AG09319 (cell line): ENCODE measurements at places on chromosomes 12 and 14.
A peak's percentile ranks its signal among the peaks of the same experiment; 100 is the strongest.

DNA sequence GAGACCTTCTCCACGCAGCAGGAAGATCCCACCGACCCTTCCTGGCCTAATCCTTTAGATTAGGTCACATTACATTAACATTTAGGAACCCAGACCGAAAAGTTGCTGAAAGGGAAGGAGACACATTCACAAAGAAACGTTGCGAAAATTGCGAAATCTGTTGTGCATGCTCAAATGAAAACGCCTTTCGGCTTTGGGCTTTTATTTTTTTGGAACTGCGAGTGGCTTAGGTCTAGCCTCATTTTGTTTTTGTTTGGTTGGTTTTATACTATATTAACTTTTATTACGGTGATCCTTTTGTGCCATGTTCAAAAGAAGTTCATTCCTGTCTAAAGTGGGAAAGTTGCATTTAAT is 1.5 kb downstream of the MYF6 start:
- no peak for DNase-seq

DNA sequence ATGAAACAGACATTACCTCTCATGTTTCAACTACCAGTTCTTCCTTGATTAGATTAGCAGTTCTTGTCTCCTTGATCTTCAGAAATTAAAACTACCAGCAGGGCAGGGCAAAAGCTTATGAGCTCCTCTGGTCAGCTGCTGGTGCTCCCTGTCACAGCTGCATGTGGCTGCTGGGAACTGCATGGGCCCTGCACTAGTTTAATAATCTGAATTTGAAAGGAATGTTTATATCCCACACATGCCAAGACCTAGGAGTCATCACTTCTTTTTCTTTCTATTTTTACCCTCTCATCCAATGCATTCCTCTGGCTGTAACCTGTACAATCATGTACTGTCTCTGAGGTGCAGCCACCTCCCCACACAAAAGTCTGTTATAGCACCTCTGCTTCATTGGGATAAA is 73.9 kb downstream of the ARMH4 start:
- DNase-seq, result peak; percentile 12

DNA sequence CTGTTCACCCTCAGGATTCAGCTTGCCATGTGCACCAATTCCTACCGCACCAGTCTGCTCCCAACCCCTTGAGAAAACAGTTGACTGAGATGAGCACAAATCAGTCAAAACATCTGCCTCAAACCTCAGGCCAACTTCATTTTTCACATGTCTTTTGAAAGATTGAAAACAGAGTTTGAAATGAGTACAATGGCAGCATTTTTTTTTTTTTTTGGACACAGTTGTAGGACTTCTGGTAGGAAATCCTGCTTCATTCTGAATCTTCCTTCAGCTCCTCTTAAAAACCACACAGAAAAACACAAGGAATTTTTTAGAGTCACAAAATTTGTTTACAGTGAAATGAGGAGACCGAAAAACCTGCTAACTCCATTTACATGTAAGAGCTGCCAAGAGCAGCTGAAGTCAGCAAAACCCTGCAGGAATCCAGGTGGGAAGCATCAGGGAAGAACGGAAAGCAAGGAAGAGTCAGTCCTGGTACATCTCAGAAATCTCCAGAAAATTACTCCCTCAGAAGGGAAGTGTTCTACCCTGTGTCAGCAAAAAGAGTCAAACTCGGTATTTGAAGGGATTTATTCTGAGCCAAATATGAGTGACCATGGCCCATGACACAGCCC is 100.3 kb upstream of the TMTC1 start:
- DNase-seq, result no peak

- DNase-seq, result no peak
Observed at GRCh38 chr14:29757711-29758233, 169.9 kb downstream of the PRKD1 start.

DNA sequence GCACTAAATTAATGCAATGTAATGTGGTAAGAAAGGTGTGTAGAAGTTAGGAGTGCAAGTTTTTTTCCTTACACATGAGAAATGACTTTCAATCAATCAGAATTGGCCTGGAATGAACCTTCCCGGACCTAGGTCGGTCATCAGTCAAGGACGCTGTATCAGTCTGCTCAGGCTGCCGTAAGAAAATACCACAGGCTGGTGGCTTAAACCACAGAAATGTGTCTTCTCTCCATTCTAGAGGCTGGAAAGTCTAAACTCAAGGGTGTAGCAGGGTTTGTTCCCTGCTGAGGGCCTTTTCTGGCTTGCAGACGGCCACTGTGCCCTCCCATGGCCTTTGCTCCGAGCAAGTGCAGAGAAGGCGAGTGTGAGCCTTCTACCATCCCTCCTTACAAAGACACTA is 86.6 kb upstream of the DYNC1H1 start:
- DNase-seq, result no peak

- DNase-seq, result no peak
Observed at GRCh38 chr14:74551431-74552371, 58.1 kb downstream of the ISCA2 start.

DNA sequence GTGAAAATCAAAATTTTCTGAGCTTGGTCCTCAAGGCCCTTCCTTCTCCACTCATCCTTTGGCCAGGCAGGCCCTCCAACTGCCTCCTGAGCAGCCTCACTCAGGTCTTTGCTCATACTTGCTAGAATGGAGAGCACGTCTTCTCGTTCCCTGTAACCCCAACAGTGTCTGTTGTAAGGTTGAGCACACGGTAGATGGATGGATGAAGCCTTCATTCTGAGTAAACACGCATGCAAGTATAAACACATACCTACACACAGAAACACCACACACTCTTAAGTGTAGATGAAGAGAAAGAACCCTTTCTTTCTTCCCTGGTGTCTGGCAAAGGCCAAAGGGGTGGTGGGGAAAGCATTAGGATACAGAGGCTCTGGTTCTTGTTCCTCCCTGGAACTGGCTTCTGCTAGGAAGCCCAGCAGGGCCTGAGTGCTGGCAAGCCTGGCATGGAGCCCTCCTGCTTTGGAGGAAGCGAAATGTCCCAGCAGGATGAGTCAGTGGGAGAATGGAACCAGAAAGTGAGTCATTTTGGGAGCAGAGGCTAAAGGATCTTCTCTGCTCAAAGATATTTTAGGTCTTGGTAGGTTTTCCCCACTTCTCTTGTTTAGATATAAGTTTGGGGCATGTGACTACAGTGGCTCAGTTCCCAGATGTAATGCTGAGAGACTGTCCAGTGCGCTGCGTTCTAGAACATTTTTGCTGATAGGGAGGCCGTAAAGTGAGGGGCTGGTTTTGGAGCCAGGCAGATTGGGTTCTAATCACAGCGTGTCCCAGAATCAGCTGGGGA is 127.4 kb downstream of the CACNA1C start:
- DNase-seq, result peak; percentile 87

DNA sequence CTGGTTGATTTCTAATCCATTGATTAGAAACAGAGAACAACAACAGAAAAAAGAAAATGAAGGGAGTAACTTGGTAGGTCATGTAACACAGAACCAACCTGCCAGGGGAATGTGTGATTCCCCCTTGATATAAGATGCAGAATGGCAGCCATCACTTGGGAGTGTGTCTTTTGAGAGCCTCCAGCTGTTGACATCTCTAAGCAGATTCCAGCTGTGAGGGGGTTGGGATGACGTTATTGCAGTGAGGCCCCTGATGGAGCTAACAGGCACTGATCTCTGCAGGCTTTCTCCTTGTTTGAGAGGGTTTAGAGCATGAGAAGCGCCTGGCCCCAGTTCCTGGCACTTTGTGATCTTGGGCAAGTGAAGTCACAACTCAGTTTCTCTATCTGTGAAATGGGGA is 124.9 kb downstream of the PELI2 start:
- DNase-seq, result no peak

GRCh38 chr12:67543021-67543770 is 105.3 kb upstream of the DYRK2 start:
- no peak for DNase-seq

- DNase-seq, result no peak
Observed at GRCh38 chr12:304805-305204, 42.2 kb upstream of the SLC6A13 start.

DNA sequence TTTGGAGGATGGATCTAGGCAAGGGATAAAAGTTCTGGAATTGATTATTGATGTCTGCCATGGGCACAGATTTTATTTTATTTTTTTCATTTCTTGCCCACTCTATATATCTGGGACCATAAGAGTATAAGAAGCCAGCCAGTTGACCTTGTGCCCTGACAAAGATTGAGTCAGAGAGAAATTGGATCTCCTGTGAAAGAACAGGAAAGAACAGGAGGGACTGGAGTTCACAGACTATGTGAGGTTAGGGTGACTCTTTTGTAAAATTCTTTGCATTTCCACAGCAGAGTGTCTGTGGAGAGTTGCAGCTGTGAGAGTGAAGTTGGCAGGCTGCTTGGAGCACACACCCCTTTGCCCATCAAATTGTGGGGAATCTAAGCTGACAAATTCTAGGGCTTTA is 358.4 kb upstream of the TBX3 start:
- no peak for DNase-seq

DNA sequence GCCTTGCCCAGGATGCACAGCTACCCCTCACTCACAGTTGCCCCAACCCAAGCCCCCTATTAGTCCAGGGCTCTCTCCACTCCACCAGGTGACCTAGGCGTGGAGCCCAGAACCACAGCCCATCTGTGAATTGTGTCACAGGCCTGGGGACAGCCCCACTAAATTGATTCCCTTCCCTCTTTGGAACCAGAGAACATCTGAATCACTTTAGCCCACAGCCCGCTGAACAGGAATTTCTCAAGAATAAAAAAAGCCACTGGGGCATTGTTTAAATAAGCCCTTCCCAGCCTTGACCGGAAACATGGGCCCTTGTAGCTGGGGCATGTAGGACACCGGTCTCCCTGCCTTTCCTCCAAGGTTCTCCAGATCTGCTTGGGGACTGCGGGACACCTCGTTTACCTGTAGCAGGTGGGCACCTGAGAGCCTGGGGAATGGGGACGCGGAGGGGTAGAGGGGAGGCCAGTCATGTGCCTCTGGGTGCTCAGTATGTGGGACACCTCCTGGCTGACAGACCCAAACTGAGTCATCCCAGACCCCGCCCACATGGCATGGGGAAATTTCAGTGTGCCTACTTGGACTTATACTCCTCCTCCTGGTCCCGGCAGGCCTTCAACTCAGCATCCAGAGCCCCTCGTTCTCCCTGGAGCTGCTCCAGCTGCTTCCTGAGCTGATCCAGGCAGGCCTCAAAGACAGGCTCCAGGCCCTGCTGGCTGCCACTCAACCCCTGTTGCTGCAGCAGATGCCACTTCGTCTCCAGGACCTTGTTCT is 1.3 kb downstream of the KRT78 start:
- no peak for DNase-seq

- no peak for DNase-seq
Observed at GRCh38 chr12:22459838-22460490, 84.4 kb downstream of the C2CD5 start.

DNA sequence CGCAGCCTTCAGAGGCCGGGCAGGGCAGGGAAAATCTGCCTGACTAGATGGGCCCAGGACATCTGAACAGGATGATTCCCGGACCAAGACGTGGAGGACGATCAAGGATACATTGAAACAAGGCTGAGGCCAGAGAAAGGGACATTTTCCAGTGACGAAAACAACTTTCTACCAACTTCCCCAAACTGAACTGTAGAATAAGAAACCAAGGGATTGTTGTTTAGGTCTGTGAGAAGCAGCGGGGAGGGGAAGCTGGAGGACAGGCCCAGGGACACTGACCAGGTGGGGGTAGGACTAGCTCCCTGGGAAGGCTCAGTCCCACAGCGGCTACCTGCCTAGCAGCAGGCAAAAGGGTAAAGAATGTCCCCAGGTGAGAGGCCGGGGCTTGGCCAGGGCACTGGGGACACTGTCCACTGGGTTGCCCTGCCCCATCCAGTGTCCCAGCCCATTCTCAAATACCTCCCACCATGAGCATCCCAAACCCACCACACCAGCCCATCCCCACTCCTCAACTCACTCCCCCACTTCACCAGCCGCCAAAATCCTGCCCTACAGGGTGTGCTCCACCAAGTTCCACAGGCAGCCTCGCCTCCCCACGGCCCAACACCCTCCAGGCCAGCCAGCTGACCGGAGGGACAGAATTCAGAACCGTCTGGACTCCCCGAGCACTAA is 995 bp downstream of the TNFRSF1A start:
- DNase-seq, result no peak

DNA sequence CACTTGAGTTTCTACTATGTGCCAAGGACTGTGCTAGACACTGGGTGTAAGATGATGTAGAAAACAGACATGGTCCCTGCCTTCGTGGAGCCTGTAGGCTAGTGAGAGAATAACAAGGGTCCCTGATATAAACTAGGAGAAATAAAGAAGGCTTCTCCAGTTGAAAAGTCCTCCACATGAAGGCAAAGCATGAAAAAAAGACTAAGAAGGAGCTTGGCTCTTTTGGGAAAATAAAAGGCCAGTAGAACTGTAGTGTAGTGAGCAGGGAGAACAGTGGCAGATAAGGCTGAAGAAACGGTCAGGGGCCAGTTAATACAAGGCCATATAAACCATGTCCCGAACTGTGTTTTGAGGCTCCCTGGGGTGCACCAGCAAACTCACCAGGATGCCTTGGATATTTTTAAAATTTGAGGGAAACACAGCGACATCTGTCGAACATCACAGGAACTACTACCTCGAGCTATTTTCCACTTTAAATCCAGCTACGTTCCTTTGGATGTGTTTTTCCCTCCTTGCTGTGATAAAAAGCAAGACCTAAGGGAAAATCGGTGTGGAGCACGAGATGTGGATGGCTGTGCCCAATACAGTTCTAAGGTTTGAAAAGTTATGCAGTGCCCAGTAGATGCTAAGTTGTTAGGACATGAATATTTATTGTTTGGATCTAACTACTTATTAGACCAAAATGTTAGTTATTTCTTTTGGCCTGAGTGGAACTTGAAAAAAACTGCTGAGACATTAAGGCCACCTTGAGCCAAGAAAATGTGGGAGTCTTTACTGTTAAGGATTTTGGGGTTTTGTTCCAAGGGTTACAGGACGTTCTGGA is 8.5 kb upstream of the CFL2 start:
- DNase-seq, result no peak

- DNase-seq, result no peak
Observed at GRCh38 chr14:33949411-33949893, 1.4 kb downstream of the EGLN3 start.

GRCh38 chr12:71124835-71125460 is 32.9 kb downstream of the TSPAN8 start:
- DNase-seq, result no peak

DNA sequence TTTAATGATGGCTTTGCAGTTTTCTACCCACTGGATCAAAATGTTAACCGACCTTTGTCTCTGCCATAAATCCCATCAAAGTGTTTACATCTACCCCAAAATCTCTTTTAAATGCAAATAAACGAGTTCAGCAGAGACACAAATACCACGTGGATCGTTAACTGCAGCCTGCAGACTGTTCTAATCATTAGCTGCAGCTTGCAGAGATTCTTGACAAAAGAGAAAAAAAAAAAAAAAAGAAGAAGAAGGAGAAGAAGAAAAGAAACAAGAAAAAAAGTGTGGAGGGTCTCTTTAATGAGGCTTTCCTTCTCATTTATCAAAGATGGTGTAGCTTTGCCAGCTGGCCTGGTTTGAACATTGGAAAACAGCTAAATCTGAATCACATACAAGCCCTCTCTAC is 275.7 kb downstream of the NEDD1 start:
- DNase-seq, result no peak

GRCh38 chr12:50224026-50224692 is 57.0 kb upstream of the CERS5 start:
- no peak for DNase-seq

- no peak for DNase-seq
Observed at GRCh38 chr12:65325183-65325582, 46.7 kb downstream of the MSRB3 start.

- no peak for DNase-seq
Observed at GRCh38 chr12:6341417-6342139, at the start of gene TNFRSF1A. Gene TNFRSF1A, minus strand, starts transcription at chr12:6342076. Its CDS starts 262 bp downstream, at chr12:6341814.
